ENCODE measurements at places on chromosomes 16 and 17. TPM values are rescaled to one million over a fixed set of nuclear protein-coding genes. Genes with fewer than 3 reads are reported as not detected.
A peak's percentile ranks its signal among the peaks of the same experiment; 100 is the strongest.

The WSCD1 gene
- total RNA-seq: not detected

- peak; percentile 14 for DNase-seq
- H3K4me3 ChIP-seq: no peak overlapping the region
- H3K4me1 ChIP-seq: peaks cover 35% of the 10 kb centered on the region
- peaks cover 27% of the 10 kb centered on the region for H3K27me3 ChIP-seq
- H3K27ac ChIP-seq: no peak overlapping the region
Measured at GRCh38 chr17:34398990-34399389, 36.0 kb upstream of the CCL1 start.

- peaks cover 97% of the 10 kb centered on the region for H3K4me1 ChIP-seq
- no peaks in the 10 kb centered on the region for H3K27me3 ChIP-seq
- H3K36me3 ChIP-seq: peaks cover 4% of the 10 kb centered on the region
- H3K27ac ChIP-seq: peak overlapping the region; percentile 90
- peak overlapping the region; percentile 53 for H3K4me3 ChIP-seq
- peak; percentile 64 for DNase-seq
Measured at GRCh38 chr16:12535535-12536411, 267.9 kb downstream of the CPPED1 start.

The ZNF423 gene
- not detected for total RNA-seq

DNA sequence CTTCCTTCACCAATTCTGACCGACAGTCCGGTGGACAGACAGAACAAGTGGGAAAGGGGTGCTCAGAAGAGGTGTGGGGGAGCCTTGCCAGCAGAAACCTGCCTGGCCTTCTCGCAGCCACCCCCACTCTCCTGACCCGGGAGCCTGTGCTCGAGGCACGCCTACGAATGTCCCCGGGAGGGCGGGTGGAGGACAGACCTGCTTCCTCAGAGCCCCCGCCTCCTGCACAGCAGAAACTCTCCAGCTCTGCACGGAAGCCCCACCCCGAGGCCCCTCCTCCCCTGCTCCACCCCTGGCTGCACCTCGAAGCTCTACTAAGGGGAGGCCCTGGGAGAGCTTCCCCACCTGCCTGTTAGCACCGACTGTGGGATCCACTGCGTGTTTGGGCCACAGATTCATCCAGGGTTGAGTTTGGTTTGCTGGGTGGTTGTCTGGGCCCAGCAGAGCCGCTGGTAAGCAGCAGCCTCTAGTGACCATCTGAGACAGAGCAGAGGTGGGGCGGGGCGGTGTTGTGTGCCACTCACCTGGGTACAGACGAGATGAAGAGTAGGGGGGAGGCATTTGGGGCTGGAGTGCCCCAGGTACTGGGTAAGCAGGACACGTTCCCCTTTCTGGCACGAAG is 6.2 kb downstream of the TAF1C start:
- DNase-seq: no peak
- peaks cover 14% of the 10 kb centered on the region for H3K36me3 ChIP-seq
- H3K4me1 ChIP-seq: peaks cover 11% of the 10 kb centered on the region
- H3K27me3 ChIP-seq: no peaks in the 10 kb centered on the region
- no peak overlapping the region for H3K27ac ChIP-seq
- no peak overlapping the region for H3K4me3 ChIP-seq

The RNU2-1 gene
- 5,823 TPM for total RNA-seq
